Stimulated activated CD8-positive, alpha-beta memory T cell treated with anti-CD3 and anti-CD28 coated beads, Interleukin-15, amount 100 ng/mL, for 4 hours (primary cell): ENCODE measurements at places on chromosomes 1 and 21.

GRCh38 chr21:34812504-34813265 is 143.9 kb downstream of the CLIC6 start:
- no peak for DNase-seq

GRCh38 chr1:211920141-211920572 is 89.6 kb upstream of the LPGAT1 start:
- no peak for DNase-seq

GRCh38 chr1:161274874-161275273 is 16.3 kb downstream of the PCP4L1 start:
- no peak for DNase-seq

DNA sequence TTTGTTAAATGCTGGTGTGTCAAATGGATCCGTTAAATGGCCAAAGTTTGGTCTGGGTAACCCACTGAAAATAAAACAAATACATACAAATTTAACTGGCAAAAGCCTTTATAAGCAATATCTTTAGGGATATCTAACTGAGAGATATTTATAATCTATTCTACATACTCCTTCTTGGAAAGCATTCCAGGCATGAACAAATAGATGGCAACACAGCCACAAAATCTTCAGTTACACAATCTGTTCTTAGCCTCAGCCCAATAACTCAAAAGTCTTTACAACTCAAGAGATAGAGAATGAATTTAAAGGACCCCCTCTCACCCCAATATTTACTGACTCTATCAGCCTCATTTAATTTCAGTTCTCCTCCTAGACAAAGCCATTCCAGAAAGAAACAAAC is 58.7 kb downstream of the NRDC start:
- DNase-seq: no peak
